Hematopoietic multipotent progenitor cell treated with erythropoietin and hydrocortisone succinate and interleukin-3 and kit ligand, for 8 days (in vitro differentiated cells): ENCODE measurements at places on chromosomes 5 and 9.
A peak's percentile ranks its signal among the peaks of the same experiment; 100 is the strongest.

- no peak for DNase-seq
Measured at GRCh38 chr5:89137148-89137547, 254.2 kb upstream of the MEF2C start.

DNA sequence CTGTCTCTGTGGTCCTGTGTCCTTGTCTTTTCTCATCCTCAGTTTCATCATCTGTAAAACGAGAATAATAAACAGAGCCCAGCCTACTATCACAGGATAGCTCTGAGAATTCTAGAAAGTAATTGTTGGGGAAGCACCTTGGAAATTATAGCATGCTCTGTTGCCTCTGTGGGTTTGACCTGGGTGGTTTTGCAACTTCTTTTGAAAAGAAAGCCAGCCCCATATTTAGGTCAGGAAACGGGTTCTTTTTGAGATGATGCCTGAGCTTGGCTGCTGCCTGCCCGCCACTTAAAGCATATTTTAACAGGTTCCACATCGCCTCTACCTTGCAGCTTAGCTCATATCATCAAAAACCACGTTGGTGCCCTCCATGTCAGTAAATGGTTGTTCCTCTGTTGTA, 111.1 kb downstream of the TLR4 start:
- no peak for DNase-seq

GRCh38 chr5:56565644-56566043, 249.7 kb upstream of the MAP3K1 start:
- DNase-seq: no peak

- DNase-seq: no peak
Measured at GRCh38 chr9:17648516-17648915, 69.7 kb downstream of the SH3GL2 start.

- no peak for DNase-seq
Measured at GRCh38 chr5:127031863-127032232, 1.5 kb upstream of the MARCHF3 start.

DNA sequence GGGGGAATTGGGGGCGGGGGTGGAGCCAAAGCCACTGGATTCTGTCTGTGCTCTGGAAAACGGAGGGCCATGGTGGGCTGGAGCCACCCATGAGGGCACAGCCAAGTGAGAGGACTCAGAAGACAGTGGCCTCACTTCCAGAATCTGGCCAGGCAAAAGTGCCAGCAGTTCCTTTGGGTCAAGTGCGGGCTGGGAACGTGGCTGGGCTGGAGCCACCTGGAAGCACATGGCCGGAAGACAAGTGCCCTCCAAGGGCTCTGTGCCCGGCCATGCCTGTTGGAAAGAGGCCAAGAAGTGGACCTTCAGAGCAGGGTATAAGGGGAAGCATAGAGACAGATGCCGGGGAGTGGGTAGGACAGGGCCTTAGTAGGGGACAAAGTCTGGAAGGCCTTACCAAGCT, 11.7 kb upstream of the SH3PXD2B start:
- no peak for DNase-seq

GRCh38 chr9:31588006-31588405, 796.4 kb upstream of the ACO1 start:
- DNase-seq: no peak

DNA sequence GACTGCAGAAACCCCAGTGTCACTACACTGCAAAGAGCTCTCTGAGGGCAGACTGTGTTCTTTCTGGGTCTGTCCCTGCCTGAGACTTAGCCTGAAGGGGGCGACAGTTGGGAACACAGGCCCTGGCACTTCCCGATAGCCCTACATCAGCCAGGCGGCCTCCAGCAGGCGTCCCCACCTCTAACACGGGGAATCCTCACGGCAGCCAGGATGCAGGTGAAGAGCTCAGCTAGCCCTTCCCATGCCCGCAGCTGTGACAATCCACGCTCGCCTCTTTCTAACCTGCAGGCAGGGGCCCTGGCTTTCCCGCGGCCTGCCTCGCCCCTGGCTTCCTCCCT, 5.9 kb downstream of the MED22 start:
- no peak for DNase-seq

DNA sequence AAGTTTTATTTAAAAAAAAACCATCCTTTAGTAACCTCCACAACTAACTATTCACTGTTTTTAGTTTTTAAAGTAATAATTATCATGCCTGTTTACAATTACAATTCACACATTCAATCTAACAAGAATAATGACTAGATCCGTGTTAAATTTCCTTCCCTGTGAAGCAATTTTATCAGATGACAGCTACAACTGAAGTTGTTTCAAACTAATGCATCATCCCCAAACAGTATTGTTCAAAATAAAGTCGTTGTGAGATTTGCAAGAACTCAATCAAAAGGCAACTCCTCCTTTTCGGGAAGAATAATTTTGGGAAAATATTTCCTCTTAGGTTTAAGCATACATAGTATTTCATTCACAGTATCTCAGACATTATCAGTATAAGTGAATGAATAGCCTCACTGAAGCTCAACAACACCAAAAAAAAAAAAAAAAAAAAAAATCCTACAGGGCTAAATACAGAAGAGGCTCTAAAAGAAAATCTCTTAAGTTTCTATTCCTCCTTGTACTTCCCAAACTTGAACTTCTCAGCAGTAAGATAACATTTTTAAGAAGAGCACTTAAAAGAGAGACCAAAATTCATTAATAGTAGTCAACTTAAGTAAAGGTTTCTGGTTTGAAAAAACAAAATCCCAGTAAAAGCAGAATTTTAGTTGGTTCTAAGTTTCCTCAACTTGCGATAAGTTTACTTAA, 9.4 kb downstream of the C9orf72 start:
- no peak for DNase-seq

GRCh38 chr5:122111460-122111859, 17.9 kb upstream of the ZNF474 start:
- DNase-seq: no peak

- DNase-seq: no peak
Measured at GRCh38 chr9:21095561-21095960, 17.8 kb upstream of the IFNB1 start.

GRCh38 chr5:129098488-129099183, 4.1 kb downstream of the ISOC1 start:
- DNase-seq: peak; percentile 34

DNA sequence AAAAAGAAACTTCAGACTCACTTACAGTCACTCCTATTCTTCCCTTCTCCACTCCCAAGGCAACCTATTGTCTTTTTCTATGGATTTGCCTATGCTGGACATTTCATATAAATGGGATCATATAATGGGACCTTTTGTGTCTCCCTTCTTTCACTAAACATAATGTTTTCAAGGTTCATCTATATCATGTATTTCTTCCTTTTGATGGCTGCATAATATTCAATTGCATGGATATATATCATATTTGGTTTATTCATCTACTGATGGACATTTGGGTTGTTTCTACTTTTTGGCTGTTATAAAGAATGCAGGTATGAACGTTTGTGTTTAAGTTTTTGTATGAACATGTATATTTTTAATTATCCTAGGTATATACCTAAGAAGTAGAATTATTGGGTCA, 30.6 kb downstream of the ANKHD1 start:
- DNase-seq: no peak

DNA sequence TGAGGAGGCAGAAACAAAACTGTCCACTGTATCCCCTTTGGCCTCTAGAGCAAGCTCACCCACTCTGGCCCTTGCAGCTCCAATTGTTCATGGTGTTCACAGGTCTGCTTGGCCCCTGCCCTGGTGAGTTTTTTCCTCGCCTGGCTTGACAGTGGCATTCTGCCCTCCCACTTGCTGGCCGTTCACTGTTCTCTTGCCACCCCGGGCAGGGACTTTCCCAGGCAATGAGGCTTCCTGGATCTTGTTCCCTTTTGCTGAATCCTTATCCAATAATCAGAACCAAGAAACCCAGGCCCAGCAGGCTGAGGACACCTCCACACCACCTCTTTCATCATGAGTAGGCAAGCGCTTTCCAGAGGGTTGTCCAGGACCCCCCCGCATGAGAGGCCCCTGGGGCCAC, 31.2 kb downstream of the ZNF618 start:
- DNase-seq: no peak

DNA sequence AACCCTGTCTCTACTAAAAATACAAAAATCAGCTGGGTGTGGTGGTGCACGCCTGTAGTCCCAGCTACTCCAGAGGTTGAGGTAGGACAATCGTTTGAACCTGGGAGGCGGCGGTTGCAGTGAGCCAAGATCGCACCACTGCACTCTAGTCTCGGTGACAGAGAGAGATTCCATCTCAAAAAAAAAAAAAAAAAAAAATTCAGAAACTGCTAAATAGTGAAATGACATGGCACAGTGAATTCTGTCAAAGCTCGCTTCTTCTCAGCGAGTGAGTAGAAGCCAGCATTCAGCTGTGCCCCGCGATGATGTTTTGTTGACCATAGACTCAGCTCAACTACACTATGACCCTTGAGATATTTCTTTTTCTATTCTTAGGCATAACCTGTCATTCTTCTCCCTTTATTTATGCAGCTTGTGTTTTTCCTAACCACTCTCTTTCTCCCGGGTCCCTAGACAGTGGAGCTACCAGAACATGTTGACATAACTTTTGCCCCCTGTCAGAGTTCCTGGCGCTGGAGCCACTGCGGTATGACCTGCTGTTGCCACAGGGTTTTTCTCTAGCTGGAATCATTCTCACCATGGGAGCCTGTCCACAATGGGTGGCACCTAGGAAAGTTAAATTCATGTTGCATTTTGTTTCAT, 13.5 kb upstream of the IQGAP2 start:
- DNase-seq: no peak
